A549 treated with CpdA at 1 μM for 4 hours (cell line): ENCODE measurements at places on chromosomes 1 and 21. TPM values are rescaled to one million over a fixed set of nuclear protein-coding genes. Genes with fewer than 3 reads are reported as not detected.

MYCL gene
- 0.99 to 1.4 TPM (median 1.3 TPM) in 5 replicates for total RNA-seq

VANGL1 gene
- total RNA-seq, result 16.3 to 21.8 TPM (median 20.2 TPM) in 5 replicates

C1orf35 gene
- 27.8 to 36.9 TPM (median 35.9 TPM) in 5 replicates for total RNA-seq

TNFRSF18 gene
- total RNA-seq, result 0.08 TPM in 1 of 5 replicates, not detected in the others

ILDR2 gene
- 0.02 to 0.14 TPM in 2 of 5 replicates, not detected in the others for total RNA-seq

ENAH gene
- total RNA-seq, result 69.7 to 97.9 TPM (median 78.1 TPM) in 5 replicates

EXTL1 gene
- total RNA-seq, result not detected in 5 replicates

FAM72C gene
- 5.6 to 7.2 TPM (median 6.4 TPM) in 5 replicates for total RNA-seq
